ENCODE measurements at places on chromosomes 7 and 10.

DNA sequence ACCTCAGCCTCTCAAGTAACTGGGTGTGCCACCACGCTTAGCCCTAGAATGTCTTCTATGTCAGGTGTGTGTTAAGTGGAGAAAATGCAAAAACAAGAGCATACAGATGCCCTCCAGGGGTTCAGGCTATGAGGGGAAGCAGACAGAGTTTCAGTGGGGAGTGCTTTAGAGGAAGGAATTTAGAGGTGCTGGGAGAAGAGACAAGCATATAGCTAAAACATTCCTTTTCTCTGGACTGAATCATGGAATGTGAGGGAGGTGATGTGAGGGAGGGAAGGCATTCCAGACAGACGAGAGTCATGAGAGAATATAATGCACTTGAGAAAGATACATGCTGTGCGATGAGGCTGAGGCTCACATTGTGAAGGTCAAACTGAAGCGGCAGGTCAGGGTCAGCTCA is 6.6 kb upstream of the ZNF786 start:
- DNase-seq = no peak

- DNase-seq = no peak
Observed at GRCh38 chr10:117894339-117894738, 152.4 kb downstream of the RAB11FIP2 start.

DNA sequence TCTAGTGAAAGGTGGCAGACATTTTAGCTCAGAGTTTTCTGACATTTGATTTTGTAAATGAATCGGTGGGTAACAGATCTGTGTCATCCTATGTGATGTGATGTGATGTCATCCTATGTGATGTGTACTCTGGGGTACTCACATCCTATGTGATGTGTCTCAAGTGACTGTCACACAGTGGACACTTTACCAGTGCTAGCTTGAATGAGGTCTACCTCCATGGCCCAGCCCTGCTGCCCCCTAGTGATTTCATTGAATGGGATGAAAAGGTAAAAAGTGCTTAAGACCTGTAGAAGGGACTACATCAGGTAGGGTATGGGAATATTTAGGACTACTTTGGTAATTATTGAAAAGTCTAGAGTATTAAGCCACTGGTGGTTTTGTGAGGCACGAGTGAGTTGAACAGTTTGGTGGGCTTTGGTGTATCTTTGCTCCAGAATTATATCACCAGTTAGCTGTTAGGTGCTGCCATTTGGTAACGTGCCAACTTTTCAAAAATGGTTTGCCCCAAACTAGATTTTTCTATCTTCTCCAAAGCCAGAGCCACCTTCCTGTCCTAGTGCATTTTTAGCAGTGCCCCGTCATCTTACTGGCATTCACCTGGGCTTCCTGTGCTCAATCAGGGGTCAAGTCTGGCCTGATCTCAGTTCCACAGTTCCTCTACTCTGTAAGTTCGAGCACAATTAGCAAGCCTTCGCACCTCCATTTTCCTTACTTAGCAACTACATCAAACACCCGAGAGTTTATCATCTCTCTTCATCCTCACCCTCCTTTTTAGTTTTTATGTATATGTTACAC is 9.7 kb downstream of the EIF4H start:
- DNase-seq = no peak

GRCh38 chr7:155741805-155742204 is 70.5 kb downstream of the SHH start:
- no peak for DNase-seq

GRCh38 chr7:73726083-73726466 is 6.6 kb upstream of the STX1A start:
- no peak for DNase-seq

DNA sequence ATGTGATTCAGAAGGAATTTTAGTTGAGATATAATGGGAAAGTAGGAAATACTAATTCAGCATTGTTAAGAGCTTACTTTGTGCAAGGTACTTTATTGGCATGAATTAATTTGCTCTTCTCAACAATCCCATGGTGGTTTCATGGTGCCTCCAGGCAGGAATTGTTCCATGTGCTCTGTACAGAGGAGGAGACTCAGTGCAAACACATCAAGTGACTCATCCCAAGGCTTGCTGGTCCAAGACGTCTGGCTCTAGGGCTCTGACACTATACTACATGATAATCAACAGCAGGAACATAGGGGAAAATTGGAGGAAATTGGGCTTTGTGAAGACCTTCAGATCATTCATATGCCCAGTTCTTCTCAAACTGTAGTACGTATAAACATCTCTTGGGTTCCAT is 66.5 kb upstream of the PRKG1 start:
- no peak for DNase-seq

- DNase-seq = no peak
Observed at GRCh38 chr10:98920360-98920759, 315.3 kb downstream of the HPSE2 start.

DNA sequence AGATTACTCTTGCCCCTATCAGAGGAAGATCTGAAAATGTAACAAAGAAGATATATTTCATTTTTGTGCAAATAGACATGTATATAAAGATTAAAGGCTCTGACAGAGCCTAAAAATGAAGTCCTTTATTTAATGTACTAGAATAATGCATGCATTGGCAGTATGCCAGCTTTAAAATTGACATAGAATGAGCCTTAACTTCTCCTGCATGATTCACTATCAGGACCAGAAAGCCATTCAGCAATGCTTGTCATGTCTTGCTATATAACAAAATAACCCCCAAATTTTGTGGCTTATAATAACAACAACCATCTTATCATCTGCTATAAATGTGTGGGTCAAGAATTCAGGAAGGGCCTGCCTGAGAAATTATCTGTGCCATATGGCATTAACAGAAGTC is 411.9 kb downstream of the GRM8 start:
- no peak for DNase-seq

- no peak for DNase-seq
Observed at GRCh38 chr10:63007112-63007511, 126.0 kb upstream of the NRBF2 start.

DNA sequence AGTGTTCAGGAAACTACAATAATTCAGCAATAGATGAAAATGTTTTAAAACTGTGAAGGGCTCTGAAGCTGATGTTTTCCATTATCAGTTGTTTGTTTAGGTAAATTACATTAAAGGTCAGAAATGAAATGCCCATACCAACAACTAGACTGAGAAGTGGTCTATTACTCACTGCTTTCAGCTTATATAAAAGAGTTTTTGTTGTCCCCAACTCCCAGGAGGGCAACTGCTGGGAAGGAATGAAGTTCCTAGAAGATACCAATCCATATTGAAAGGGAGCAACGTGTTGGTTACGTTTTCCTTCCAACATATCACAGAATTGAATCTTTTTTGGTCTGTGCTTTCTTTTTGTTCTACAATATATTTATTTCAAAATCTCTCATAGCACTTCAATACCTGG is 330.6 kb upstream of the LRRN3 start:
- no peak for DNase-seq

GRCh38 chr7:107544848-107545591 is 18.7 kb downstream of the COG5 start:
- no peak for DNase-seq

GRCh38 chr7:133477791-133478190 is 224.9 kb downstream of the EXOC4 start:
- no peak for DNase-seq

GRCh38 chr7:29344334-29344978 is 149.9 kb downstream of the CHN2 start:
- DNase-seq = no peak

- no peak for DNase-seq
Observed at GRCh38 chr7:101174322-101174854, 5.7 kb downstream of the NAT16 start.

DNA sequence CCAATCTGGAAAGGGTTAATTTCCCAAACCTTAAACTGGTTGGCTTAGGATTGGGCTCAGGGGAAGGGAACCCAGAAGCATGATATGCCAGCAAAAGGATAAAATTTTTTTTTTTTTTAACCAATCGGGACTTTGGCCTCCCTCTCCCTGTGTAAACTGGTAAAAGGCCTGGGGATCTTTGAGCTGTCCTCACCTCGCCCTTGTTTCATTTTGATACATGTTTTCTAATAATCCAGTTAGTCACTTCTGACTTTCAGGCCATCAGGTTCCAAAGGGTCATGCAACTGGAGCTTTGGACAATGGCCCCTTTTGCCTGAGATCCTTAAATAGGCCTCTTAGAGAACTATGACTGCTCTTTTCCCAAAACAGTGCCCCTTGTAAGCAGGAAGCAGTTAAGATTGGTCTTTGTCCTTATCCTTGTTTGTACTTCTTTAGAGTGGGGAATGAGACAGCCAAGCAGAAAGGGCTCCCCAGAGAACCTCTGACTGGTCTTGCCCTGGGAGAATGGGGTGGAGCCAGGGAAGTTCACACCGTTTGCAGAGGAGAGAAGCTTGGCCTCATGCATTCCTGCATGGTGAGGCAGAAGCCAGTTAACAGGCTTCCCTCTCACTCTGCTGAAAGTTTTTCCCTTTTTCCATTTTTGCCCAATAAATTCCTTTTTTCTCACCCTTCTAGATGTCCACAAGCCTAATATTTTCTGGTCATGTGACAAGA is 424.2 kb upstream of the CNTNAP2 start:
- DNase-seq = no peak

DNA sequence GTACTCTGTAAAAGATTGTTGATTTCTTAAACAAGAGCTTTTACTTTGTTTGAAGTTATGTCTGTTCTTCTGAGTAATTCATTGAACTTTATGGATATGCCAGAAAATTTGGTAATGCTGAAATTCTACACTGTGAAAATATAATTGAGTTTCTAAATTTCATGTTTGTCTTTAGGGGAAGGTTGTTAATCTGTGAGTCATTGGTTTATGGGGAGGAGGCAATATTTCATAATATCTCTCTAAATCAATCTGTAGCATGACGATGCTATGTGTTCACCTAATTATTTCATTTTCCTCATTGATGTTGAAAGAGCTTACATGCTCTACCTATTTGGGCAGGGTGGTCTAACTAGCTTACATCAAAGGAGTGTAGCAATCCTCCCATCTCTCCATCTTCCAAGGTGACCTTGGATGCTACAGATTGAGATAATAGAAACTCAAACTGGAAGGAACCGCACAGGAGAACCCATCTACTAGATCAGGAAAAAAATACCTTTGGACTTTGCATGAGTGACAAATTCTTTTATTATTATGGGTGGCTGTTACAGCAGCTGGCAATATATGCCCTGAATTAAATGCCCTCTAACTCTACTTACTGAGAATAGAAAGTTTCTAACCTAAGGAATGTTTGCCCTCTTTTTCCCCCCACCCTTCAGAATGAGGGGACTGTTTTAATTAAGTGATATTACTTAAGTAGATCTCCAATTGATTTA is 8.4 kb upstream of the SNX13 start:
- no peak for DNase-seq

- no peak for DNase-seq
Observed at GRCh38 chr10:29798921-29799690, 164.3 kb upstream of the SVIL start.

GRCh38 chr10:501596-501995 is 187.9 kb downstream of the DIP2C start:
- DNase-seq = no peak

GRCh38 chr7:1924258-1924817 is 254.3 kb downstream of the ELFN1 start:
- DNase-seq = no peak

GRCh38 chr10:75542084-75542483 is 110.7 kb downstream of the LRMDA start:
- no peak for DNase-seq

- DNase-seq = no peak
Observed at GRCh38 chr10:101301111-101301731, 52.7 kb upstream of the BTRC start.

GRCh38 chr7:12623885-12624498 is 53.5 kb downstream of the SCIN start:
- DNase-seq = no peak

DNA sequence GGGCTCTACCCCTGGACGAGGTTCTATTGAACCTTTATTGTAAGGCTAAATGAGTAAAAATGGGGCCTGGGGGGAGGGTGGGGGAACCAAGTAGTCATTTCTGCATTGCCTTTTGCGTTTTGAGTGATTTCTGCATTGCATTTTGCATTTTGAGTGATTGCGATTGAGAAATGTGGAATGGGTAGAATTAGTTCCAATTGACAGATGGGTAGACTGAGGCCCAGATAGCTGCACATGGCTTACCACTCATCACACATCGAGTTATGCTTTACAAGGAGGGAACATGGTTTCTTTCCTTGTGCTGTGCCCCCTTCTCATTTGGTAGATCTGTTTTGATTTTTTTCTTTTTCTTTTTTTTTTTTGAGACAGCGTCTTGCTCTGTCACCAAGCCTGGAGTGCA is 858.7 kb downstream of the TYW1 start:
- DNase-seq = no peak

DNA sequence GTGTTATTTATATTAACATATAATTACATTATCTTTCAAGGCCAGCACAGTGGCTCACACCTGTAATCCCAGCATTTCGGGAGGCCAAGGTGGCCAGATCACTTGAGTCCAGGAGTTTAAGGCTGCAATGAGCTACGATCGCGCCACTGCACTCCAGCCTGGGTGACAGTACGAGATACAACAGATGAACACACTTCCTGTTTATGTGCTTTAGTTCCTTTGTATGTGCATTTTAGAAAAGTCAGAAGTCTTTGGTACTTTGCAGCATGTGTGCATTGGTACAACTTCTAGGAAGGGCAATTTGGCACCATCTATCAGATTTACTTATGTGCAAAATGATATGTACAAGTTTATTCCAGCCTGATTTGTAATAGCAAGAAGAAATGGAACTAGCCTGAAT is 13.3 kb downstream of the SLC35G1 start:
- no peak for DNase-seq

DNA sequence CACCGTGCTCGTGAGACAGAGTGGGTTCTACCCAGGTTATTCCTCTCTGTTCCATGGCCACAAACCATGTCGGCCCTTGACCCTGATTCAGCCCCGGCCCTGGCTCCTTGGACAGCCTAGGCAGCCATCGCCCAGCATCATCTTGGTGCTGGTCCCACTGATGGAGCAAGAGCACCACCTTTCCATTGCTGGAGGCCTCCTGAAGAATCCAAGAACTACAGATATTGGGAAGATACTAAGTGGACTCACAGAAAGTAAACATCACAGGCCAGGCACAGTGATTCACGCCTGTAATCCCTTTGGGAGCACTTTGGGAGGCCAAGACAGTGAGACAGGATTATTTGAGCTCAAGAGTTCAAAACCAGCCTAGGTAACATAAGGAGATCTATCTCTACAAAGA is 125.1 kb downstream of the NT5C2 start:
- DNase-seq = no peak

GRCh38 chr7:103686763-103687162 is 240.8 kb upstream of the SLC26A5 start:
- no peak for DNase-seq

DNA sequence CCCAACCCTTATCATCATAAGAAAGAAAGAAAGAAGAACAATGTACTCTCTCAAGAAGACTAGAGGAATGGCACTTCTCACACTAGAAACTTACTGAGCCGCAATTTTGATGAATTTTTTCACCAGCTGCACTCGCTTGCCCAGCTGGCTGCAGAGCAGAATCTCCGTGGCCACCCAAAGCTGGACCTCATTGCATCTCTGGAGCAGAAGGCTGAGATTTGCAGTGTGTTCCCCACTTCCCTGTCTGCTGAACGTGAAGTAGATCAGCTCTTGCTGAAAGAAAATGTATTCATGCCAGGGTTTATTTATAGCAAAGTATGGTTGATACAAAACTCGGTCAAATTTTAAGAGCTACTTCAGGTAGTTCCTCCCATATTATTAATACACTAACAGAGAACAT is 199.3 kb upstream of the CDCA7L start:
- no peak for DNase-seq

- DNase-seq = no peak
Observed at GRCh38 chr10:49614242-49615198, 683 bp downstream of the CHAT start.
